ENCODE measurements at places on chromosomes 2 and 18. TPM values are rescaled to one million over a fixed set of nuclear protein-coding genes. Genes with fewer than 3 reads are reported as not detected.

RUFY4 gene
- 0.44 TPM for total RNA-seq

DNA sequence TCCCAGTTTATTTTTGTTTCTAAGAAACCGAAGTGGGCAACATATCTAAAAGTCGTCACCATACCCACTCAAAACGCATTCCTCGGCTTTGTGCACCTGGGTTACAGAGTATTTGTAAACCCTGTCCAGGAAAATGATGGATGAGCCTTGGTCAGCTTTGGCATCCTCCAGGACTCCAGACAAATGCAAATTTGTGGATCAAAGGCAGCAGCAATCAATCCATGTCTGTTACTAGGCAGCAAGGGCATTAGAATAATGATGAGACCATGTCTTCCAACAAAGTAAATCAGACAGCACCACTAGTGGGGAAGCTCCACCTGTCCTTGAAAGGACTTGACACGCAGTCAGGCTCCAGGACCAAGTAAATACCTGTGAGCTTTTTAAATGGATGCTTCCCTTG, 672.6 kb upstream of the GYPC start:
- no peak for DNase-seq

DNA sequence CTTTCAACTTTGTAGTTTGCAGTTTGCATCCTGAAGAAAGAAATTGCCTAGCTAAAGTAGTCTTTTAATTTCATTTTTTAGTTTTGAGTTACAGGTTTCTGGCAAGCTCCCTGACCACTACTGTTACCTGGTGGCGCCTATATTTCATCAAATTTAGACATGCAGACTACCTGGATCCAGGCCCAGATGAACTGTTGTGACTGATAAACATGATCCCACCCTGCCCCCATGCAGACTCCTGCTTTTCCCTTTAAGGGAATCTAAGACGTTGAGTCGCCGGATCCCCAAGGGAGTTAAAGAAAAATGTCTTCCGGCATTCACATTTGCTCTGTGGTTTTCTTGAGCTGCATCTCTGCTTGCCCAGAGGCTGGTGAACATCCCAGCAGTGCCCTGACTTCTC, 22.2 kb downstream of the METAP1D start:
- no peak for DNase-seq

DNA sequence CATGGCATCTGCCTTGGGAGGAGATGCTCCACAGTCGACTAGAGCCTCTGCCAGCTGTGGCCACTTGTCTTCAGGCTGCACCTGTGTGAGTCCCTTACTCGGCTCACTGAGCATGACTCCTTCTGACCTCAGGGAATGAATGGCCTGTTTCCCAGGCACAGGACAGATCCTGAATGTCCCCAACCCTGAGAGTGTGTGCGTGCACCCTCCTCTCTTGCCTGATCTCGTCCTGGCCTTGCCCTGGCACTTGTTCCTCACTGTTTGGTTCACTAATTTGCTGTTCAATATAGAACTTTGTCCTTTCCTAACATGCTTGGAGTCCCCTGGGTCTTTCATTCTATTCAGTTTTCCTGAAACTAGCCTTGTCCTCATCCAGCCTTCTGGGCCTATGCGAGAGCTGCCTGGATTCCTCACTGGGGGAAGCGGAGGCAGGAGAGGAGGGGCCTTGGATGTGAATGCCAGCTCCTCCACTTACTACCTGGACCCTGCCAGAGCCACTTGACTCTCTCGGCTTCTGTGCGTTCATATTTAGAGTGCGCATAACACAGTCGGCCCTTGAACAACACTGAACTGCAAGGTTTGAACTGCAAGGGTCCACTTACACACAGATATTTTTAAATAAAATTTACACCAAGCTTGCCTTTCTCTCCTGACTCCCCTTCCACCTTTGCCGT, 184.8 kb downstream of the ACKR3 start:
- no peak for DNase-seq

PLGLB1 gene
- total RNA-seq: 1.2 TPM

GRCh38 chr2:204184226-204184625, 247.7 kb downstream of the ICOS start:
- DNase-seq: no peak

- no peak for DNase-seq
Observed at GRCh38 chr2:38109732-38110181, 33.8 kb upstream of the CYP1B1 start.
